ENCODE measurements at places on chromosomes 6 and 20. TPM values are rescaled to one million over a fixed set of nuclear protein-coding genes. Genes with fewer than 3 reads are reported as not detected.

GRCh38 chr6:51141080-51141479, 322.4 kb downstream of the TFAP2B start:
- DNase-seq = no peak

Gene TFAP2D
- total RNA-seq = 0.14 TPM

Gene LAMP5
- not detected for total RNA-seq

- DNase-seq = no peak
These were observed 31.9 kb downstream of the HUS1B start for GRCh38 chr6:624979-625378.

Gene AIF1
- not detected for total RNA-seq

Gene PCIF1
- 7.7 TPM for total RNA-seq

DNA sequence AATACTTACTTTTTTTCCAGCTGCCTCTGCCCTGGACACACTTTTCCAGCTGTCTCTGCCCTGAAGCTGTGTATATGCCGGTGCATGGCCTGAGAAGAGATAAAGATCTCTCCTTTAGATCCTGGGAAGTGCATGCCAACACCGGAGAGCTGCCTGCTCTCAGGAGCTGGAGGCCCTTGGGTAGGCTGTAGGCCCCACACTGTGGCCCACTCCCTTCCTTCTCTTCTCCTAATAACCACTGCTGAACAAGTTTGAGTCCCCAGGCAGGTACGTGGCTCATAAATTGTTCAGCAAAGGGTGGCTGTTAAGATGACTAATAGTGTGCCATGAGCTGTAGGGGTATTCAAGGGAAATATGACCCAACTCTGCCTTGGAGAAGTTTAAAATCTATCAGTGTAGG, 102.5 kb downstream of the CD24 start:
- peak; percentile 18 for DNase-seq

- DNase-seq = no peak
These were observed 105.4 kb downstream of the NCOA3 start for GRCh38 chr20:47606983-47607613.

- DNase-seq = no peak
These were observed 268.8 kb downstream of the TMEM242 start for GRCh38 chr6:157054531-157054979.

DNA sequence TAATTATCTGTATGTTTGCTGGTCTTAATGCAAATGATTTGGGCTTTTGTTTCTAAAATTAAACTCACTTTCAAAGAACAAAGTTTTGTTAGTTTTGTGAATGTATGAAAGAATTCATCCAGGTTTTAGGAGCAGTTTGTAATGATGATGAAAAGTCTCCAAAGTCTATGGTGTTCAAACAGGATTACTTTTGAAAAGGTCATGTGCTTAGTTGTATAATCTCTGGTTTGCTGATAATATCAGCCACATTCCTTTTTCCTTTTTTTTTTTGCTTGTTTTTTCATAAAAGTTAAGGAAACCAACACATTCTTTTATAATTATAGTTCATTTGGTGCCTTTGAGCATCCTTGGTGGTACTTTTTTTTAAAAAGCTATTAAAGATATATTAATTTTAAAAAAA, 88.9 kb downstream of the RTN4IP1 start:
- DNase-seq = no peak

DNA sequence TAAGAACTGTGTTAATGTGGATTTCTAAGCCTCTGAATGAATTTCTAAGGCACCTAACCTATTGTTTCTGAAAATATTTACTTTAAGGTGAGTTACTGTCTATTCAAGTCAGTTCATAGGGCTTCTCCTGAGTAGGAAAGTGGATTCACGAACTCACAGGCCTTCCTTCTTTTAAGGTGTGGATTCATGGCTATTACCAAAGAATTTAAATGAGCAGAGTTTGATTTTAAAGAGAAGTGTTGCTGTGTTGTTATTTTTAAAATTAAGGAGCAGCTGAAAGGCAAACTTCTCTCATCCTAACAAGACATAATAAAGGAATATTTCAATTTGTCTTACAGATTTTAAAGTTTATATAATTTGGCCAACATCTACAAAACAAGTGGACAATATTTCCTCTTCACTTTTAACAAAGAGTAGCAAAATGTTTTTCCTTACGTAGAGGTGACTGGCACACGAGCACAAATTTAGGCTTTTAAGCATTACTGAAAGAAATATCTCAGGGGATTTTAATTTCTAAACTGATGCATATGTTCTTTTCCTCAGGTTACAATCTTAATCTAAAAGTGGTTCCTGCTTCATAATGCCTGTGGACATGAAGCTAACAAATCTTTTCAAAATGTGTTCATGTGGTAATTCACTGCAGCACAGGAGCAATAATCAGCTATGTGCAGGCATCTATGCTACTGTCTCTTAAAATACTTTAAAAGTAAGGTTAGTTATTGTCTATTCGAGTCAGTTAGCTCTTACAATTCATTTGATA, 602 bp upstream of the TSPYL4 start:
- DNase-seq = no peak

DNA sequence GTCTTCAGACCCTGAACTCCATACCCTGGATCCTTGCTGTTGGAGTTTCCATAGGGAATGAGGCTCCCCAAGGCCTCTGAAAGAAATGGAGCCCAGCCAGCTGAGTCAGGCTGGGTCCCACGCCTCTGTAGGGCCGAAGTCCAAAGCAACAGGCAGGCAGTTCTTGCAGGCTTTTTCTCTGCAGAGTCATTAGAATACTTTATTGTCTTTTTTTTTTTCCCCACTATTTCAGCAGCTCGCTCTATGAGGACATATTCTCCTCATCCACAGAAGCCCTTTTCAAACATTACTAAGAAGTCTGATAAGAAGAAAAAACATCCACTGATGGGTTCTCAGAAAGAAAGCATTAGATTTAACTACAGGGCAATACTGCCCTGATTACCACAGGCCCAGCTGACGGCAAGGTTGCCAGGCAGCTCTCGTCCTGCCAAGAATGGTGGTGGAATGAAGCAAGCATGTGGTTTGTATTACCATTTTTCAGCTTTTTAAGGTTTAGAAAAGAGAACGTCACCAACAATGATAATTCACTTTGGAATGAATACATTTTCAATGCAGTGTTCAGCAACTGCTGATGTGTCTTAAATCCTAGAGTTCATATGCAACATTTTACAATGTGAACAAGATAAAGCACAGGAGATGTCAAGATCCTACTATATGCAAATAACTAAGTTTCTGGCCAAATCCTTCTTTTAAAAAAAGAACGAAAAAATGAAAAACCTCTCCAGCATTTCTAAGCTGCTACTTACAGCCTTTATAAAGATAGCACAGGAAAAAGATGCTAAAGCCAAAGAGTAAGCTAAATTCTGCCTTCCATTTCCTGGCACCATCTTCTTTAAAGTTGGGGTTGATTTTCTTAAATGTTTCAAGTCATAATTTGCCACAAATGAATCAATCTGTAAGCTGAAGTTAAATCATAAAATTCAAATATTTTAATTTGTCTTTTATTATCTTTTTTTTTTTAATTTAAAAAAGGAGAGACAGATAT, 223.6 kb upstream of the CITED2 start:
- peak; percentile 81 for DNase-seq

Gene SNHG17
- 6.7 TPM for total RNA-seq

GRCh38 chr6:47132724-47133123, 90.6 kb upstream of the ADGRF1 start:
- no peak for DNase-seq

Gene HSPA1A
- total RNA-seq = 31.5 TPM

DNA sequence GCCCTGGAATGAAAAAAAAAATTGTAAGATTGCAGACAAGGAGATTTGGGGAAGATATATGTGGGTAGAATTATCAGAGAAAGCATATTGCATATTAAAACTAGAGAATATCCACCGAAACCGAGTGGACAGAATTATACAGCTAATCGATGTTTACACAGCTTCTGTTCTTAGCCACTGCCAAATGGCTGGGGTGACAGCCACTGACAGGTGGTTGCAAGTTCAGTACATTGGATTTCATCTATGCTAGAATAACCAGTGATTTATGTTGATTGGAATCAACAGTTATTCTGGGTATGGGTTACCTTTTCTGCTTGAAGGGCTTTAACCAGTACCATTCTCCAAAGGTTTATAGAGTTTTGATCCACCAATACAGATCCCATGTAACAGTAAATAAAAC, 48.4 kb upstream of the THEMIS start:
- no peak for DNase-seq

DNA sequence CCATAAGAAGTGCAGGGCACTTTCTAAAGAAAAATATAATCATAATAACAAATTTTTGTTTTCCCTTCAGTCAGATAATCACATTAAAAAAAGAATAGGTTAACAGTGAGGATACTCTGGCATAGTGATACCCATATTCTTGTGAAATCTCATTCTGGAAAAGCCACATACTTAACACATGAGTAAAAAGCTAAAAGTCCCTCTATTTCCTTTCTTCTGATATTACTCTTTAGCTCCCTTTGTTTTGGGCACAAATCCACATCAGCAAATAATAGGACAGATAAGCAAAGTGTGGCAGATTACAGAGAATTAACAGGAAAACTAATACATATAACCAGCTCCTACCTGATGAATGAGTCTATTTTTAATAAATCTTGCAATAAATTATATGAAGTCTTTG, 15.8 kb downstream of the SHPRH start:
- no peak for DNase-seq

GRCh38 chr6:154096834-154097233, 57.8 kb downstream of the OPRM1 start:
- DNase-seq = no peak

DNA sequence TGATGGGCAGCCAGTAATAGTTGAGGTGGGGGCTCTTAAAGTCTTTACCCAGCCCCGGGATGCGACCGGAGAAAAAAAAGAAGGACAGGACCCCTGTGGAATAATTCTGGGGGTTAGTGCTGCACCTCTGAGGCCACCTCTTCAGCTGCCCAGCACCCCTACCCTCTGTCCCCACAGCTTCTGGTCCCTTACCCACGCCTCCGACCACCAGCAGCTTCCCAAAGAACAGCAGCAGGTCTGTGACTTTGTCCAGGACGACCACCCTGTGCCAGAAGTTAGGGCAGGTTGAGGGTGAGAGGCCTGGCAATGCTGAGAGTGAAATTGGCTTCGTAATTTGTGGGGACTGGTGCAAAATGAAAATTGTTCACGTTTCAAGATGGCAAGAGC, 2.2 kb upstream of the NEU1 start:
- DNase-seq = no peak

- no peak for DNase-seq
These were observed 110.0 kb upstream of the SLC35B3 start for GRCh38 chr6:8545336-8545735.

Gene OR2B6
- total RNA-seq = not detected

DNA sequence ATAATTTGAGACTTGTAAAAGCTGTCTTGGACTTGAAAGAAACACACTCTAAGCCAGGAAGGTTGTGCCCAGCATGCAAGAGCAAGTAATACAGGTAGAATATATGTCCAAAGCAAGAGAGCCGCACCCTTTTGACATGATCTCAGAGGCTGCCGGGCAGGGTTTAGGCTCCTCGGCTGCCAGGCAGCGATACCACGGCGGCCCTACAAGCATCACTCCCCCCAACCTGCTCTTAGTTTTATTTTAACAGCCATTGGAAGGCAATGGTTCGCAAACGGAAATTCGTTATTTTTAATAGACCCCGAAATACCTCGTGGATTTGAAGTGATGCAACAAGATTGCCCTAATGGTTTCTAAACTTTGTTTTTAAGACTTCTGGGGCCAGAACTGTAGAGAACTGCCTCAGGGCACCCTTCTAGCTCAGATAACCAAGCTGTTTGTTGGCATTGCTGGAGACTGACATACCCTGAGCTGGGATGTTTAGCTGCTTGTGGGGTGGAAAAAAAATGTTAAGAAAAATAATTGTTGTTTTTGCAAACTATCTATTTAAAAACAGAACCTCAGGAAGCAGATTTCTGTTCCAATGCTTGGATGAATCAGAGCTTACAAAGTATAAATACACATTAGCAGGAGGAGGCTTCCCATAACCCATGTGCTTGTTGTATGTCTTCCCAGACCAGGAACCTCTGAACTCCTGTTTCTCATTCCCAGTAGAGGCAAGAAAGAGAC, 39.0 kb downstream of the JAG1 start:
- peak; percentile 58 for DNase-seq

DNA sequence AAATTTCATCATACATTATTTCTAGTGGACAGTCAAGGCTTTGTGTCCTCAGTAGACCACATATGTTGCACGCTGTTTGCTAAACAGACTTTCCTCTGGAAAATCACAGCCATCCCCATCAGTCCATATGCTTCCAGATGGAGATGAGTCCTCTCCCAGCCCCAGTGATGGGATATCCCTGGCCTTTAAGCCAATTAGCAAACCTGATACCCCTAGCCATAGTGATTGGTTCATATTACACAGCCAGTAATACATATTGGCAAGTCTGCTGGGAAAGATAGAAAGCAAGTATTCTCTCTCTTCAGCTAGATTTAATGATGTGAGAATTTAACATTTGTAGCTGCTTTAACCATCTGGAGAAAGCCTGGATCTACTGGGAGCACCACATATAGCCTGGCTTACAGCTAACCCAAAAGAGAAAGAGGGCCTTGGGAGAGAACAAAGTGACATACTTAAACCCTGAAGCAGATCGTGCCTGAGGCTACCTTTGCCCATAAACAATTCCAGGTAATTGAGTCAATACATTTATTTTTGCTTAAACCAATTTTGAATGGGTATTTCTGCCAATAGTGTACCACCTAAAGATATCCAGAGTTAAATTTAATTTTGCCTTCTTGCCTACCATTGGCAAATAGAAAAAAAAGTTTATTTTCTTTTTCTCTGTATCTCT, 103.5 kb upstream of the HIVEP1 start:
- DNase-seq = no peak

DNA sequence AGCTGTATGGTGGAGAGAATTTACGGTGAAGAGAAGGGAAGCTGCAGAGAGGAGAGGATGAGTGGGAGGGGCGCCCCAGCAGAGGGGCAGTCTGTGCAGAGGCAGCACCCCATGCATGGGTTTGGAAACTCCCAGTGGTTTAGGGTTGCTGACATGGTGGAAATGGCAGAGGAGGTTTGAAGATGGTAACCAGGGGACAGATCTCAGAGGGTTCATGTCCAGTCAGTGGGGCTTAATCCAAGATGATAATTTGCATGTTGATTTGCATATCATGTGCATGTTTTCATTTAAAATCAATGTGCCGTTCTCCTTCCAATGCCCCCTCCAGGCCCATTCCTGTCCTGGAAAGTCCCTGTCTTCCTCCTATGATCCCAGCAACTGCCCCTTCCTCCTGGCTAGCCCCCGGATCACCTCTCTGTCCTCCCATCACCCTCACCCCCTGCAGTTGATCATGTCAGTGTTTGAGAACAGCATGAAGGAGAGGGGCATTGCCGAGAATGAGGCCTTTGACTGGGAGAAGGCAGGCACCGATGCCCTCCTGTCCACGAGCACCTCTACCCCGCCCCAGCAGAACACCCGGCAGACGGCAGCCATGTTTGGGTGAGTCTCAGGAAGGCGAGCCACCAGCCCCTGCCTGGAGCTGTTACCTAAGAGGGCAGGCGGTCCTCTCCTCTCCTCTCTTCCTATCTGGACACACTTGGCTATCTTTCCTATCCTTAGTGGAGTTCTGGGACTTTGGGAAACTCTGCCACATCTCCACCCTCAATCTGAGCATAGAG, 14.3 kb downstream of the TTBK1 start:
- DNase-seq = no peak

Gene SLPI
- total RNA-seq = 79.8 TPM

Gene PARD6B
- 1.6 TPM for total RNA-seq

Gene CDH26
- total RNA-seq = 0.21 TPM
